ENCODE measurements at places on chromosomes 4 and X.

- no peak for DNase-seq
Observed at GRCh38 chr4:89069481-89069880, 12.5 kb upstream of the FAM13A start.

DNA sequence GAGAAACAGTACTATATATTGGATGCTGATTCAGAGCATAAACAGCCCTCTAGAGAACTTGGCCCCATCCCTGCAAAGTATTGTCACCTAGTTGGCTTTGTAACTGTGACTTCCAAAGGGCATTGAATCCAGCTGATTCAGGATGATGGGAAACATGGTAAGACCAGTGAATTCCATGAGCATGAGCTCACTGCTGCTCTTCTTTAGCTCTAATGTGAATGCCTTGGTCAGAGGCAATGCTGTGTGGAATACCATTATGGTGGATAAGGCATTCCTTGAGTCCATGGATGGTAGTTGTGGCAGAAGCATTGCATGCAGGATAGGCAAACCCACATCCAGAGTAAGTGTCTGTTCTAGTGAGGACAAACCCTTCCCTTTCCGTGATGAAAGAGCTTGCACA, 365.6 kb upstream of the EDA2R start:
- DNase-seq = no peak

- no peak for DNase-seq
Observed at GRCh38 chr4:30950737-30951136, 230.6 kb downstream of the PCDH7 start.

GRCh38 chrX:16023790-16024734, 99.3 kb upstream of the GRPR start:
- no peak for DNase-seq

GRCh38 chrX:87525771-87526229, 8.2 kb downstream of the KLHL4 start:
- DNase-seq = no peak

GRCh38 chrX:29024871-29025270, 437.6 kb downstream of the IL1RAPL1 start:
- DNase-seq = no peak

- DNase-seq = no peak
Observed at GRCh38 chr4:146054676-146055075, 116.1 kb upstream of the ZNF827 start.

DNA sequence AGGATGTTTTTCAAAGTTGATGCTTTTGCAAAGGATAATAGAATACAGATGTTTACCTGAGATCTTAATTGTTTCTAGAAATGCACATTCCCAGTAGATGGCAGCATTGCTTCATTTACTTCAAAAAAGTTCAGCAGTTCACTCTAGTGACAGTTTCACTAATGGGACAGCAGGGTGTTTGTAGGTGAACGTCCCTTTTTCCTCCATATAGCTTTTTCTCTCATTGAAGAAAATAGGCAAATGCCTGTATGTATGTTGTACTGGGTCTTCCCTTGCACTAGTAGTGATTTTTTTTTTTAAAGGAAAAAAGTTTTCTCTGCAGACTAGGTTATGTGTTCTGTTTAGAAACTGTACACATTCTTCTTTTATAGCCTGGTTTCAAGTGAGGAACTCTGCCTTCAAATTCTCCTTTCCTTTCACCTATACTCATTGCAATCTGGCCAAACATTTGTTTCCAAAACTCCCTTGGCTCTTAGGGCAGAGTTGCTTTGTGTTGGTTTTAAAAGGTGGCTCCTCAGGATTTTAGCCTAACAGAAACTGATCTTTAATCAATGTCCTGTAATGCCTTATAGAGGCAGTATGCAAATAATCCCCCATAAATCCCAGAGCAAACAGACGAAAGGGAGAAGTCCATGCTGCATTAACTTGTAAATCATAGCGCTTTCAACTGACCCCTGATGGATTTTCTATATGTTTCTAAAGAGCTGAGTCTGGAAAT, 86.3 kb downstream of the EGF start:
- DNase-seq = no peak

DNA sequence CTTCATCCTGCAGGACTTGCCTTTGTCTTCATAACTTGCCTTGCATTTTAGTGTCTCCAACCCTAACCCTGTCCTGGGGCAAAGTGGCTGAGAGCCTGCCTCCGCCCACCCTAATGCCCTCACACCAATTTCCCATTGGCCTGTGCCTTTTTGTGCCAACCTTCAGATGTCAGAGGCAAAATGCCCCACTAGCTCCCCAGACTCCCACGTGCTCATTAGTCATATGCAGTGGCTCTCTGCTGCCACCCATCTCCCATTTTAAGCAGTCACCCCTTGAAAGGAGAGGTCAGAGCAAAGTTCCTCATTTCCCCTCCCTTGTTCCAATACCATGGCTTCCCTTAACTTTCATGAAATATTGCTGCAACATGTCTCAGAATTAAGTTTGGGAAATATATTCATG, 74.8 kb upstream of the PASD1 start:
- peak; percentile 4 for DNase-seq

DNA sequence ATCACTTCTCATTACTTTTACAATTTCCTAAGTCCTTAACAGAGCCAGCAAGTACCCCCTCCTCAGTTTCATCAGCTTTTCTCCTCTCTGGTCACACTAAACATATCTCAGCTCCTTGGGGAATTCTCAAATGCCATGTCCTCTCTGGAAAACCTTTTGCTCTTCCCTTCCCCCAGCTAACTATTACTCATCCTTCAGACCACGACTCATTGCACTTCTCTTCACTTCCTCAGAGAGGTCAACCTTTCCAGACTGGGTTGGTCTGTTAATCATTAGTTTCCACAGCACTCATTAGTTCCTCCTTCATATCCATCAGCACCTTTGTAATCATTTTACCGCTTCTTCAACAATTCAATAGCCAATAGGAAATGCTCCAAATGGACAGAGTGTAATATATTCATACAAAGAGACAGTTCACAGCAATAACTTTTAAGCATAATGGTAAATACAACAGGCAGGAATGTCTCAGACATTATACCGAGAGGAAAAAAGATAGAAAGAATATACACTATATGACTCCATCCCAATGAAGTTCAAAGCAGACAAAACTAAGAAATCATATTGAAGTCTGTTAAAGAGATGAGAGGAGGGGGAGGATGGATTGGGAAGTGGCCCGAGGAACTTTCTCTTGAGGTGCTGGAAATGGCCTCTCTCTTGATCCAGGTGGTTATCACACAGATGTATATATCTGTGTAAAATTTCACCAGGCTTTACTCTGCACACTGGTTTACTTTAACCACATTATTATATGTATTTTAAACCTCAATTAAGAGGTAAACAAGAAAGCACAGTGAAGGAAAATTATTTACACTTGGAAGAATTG, 39.6 kb downstream of the DDX60L start:
- peak; percentile 59 for DNase-seq

- no peak for DNase-seq
Observed at GRCh38 chrX:25012433-25012735, 3.4 kb downstream of the ARX start.

GRCh38 chr4:124111922-124112321, 600.6 kb downstream of the ANKRD50 start:
- DNase-seq = peak; percentile 17

- no peak for DNase-seq
Observed at GRCh38 chr4:40956721-40957255, 207.0 kb downstream of the NSUN7 start.

GRCh38 chrX:33831211-33831610, 300.9 kb downstream of the FAM47A start:
- DNase-seq = no peak

DNA sequence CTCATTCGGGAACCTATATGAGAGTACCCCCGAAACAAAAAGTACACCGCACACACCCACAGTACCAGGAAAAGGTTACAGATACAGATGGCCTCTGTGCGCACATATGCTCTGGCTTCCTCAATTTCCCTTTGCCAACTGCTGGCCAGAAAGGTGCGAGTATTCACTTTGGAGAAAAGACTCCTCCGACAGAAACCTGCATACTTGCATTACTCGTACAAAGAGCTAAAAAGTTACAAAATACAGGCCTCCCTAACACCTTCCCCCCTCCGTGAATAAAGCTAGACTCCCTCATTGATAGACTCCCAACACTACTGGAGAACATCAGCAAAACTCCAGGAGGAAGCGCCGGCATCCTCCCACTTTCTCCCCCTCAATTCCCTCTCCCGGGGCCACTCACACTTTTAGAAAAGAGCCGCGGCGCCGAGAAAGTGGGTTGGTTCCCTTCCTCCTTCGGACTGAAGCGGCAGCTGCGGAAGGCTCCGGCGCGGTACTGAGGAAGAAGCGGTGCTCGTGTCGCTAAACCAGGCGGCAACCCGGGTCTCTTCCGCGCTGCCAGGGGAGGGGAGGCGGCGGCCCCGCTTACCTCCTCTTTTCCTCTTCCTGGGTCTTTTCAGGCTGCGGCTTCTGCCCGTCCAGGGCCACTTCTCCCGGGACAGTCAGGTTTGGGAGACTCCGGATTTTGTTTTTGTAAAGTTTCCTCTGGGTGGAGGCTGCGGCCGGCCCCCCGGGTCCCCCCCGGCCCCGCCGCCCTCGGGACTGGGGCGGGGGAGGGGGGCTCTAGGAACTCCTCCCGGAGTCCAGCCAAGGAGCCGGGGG, 1.1 kb downstream of the FBXW7 start:
- DNase-seq = peak; percentile 22

DNA sequence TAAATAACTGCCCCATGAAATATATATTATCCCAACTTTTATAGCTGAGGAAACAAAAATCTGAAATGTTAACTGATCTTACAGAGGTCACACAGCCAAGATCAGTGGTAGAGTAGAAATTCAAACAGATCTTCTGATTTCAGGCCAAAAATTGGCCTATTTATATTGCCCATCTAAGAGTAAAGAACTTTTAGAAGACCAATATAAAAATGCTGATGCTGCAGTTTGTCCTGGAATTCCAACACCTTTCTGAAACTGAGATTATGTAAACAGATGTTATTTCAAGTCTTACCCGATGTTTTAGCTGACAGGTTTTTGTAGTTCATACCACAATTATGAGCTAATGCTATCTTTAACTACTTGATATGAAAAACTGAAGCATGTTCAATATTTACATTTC, 51.1 kb downstream of the SPANXN3 start:
- DNase-seq = no peak

DNA sequence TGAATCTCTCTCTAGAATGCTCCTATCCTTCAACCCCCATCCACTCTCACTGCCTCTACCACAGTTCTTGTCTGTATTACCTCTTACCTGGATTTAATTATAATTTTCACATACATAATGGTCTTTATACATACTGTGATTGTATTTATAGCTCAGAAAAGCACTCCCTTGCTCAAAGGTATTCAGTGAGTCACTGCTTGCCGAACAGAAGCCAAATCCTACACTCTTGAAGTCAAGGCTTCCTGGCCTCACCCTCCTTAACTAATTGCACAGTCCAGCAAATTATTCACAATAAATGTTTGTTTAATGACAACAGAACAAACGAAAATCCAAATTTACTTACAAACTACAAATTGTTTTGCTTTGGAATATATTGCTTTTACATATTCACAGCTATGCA, 159.5 kb downstream of the KLHL13 start:
- DNase-seq = no peak

- DNase-seq = no peak
Observed at GRCh38 chrX:106203315-106203714, 35.2 kb downstream of the PWWP3B start.

- DNase-seq = no peak
Observed at GRCh38 chr4:1400831-1401408, 5.3 kb downstream of the NKX1-1 start.

- DNase-seq = no peak
Observed at GRCh38 chr4:169485086-169485485, 127.3 kb downstream of the NEK1 start.

DNA sequence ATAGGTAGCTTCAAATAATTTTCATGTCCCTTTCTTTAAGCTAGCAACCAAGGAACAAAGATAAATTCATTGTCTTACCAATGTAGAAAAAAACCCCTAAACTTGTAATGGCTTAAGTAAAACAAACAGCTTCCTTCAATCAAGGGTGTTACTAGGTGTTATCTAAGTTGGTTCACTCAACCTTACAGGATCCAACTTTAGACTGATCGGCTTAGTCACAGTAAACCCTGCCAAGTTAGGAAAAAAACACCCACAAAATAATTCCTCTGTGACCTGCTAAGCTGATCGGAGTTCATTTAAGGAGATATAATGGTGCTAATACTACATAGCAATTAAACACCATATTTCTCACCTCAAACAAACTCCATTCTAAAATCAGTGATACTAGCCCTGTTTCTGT, 10.1 kb downstream of the AIFM1 start:
- DNase-seq = no peak

GRCh38 chr4:53671757-53672156, 80.5 kb upstream of the LNX1 start:
- DNase-seq = no peak

GRCh38 chr4:52251864-52252263, 200.8 kb downstream of the SPATA18 start:
- no peak for DNase-seq

DNA sequence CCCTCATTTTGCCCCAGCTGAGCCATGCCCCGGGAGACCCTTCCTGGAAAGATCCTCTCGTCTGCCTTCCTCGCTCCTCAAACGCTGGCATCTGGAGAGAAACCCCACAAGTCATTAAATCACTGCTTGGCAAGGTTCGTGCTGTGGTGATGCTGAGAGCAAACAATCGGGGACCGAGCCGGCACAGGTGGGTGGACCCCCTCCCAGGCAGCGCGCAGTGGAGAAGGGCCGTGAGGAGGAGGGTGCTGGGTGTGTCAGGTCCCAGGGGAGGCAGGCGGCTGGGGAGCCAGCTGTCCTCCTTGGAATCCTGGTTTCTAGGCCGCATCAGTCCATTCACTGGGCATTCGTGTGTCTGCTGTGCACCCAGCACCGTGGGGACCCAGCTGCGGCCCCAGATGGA, 64.9 kb upstream of the PSAPL1 start:
- no peak for DNase-seq

GRCh38 chrX:152912106-152912505, 14.2 kb downstream of the ZNF185 start:
- DNase-seq = peak; percentile 44

DNA sequence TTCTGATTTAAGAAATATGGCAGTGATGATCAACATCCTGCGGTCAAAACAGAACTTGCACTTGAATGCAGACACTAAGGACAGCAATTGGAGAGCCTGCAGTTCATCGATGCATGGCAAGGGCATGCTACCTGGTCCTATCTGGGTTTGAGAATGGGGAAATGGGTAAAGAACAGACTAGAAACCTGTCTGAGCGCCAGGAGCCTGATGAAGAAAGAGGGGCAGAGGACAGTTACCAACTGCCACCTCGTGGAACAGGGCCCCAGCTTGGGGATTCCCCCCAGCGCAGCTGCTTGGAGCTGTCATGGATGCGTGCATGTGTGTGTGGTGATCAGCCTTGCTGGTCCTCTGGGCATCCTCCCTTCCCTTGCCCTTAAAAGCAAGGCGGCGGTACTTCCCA, 30.2 kb upstream of the NKRF start:
- no peak for DNase-seq

DNA sequence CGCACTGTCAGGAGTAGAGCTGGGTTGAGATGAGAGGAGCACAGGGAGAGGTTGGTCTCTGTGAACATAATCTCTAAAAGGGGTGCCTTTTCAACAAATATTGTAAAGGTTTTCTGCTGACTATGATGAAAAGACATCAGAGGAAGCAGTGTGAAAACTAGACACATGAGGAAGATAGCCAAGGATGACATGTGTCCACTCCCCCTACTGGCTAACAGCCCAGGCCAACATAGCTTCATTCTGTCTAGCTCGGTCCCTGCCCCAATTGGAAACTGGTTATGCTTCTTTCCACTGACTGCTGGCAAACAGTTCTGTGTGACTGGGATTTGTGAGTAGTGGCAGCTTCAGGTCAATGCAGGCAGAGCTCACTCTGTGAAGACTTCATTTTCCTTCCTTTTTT, 115.4 kb upstream of the ESX1 start:
- DNase-seq = peak; percentile 10
